ENCODE measurements at places on chromosomes 13 and 19.

DNA sequence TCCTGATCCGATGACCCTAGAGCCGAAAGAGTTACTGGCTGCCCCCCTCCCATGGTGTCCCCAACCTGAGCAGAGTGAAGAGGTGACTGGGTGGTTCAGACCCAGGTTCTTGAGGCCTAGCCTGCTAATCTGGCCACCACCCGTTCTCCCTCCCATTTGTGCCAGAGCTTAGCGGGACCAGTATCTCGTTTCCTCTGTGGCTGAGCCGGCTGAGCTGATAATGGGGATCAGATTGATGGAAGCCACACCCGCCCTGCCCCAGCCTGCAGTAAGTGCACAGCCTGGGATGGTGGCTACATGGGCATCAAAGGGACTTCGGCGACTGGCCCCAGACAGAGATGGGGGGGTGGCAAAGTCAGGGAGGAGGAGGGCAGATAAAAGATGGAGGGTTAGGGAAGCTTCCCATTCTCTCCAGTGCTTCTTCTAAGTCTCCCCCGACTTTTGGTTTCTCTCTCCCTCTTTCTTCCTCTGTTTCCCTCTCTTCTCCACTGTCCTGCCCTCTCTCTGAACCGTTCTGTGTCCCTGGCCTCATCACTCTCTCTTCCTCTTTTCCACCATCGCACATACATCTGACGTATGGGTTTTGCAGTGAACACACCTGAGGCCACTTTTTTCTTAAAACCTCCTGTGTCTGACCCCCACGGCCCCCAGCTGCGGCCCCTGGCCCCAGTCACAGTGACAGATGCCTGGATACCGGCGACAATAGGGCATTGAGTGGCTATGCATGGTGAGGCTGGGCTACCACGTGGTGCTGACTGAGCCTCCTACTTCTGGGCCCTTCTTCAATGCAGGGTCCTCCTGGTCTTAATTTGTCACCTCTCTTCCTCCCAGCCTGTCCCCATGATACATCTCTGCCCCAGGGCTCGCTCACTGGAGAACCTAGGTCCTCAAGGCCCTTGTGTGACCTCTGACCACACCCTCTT lies 2.4 kb downstream of the ELAVL3 start:
- DNase-seq: no peak

DNA sequence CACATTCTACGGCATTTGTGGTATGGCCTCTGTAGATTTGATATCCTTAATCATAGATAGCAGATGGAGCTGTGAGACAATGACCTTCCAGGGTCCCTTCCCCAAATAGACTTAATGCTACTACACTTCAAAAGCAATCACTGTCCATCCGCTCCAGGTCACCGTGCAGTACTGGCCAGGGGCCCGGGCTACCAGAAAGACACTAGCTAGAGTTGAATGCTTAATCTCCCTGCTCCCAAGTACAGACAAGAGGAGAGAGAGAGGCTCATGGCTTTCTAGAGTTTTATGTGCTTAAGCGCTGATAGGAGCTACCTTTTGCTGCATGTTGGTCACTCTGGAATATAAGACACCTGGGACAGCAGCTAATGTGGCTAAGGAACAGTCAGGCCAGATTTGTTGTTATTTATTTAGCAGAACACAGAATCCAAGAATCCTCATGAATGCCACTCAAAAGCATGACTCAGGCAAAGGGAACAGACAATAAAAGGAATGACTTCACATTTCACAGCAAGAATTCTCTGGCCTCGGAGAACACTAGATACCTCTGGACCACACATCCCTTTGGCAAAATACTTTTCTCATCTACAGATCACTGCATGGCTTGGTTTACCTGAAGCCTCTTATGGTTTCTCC lies 165.0 kb downstream of the LACC1 start:
- DNase-seq: no peak

- DNase-seq: no peak
Observed at GRCh38 chr13:38365661-38366060, 16.0 kb downstream of the UFM1 start.

DNA sequence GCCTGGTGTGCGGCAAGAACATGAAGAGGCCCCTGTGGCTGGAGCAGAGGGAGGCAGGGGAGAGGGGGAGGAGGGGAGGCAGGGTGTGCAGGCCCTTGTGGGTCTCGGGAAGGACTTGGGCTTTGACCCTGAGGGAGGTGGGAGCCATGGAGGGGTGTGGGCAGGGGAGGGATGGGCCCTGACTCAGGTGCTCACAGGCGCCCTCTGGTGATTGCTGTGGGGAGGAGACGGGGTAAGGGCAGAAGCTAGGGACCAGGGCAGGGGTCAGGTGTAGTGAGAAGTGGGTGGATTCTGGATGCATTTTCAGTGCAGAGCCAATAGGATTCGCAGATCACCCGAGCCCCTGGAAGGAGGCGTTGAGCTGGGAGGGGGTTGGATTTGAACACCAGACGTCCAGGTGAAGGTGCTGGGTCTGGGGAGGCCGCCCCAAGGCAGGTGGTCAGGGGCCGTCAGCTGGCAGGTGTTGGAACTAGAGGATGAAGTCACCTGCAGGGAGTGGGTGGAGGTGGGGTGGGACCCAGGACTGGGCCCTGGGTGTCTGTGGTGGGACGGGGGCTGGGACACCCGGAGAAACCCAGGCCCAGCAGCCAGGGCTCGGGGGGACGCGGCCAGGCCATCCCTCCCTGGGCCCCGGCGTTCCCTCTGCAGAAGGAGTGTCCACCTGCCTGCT lies 185.4 kb downstream of the KDM4B start:
- no peak for DNase-seq

DNA sequence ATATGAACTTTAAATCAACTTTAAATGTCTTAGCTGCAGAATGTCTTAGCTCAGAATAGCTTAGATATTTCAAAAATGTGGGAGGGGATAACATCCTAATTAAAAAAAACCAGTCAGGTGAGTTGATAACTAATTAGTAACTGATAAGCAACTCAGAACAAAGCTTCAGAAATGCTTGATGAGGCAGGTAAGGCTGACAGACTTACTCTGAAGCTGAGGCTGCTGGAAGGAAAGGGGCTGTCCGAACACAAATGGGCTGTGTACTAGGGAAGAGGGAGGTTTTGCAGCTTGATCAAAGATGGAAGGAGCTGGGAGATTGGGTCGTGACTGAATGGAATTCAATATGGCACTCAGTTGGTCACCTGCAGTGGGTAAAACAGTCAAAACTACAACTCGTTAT lies 91.2 kb upstream of the FBXL3 start:
- no peak for DNase-seq

- DNase-seq: no peak
Observed at GRCh38 chr13:44853641-44854040, 135.6 kb downstream of the NUFIP1 start.

DNA sequence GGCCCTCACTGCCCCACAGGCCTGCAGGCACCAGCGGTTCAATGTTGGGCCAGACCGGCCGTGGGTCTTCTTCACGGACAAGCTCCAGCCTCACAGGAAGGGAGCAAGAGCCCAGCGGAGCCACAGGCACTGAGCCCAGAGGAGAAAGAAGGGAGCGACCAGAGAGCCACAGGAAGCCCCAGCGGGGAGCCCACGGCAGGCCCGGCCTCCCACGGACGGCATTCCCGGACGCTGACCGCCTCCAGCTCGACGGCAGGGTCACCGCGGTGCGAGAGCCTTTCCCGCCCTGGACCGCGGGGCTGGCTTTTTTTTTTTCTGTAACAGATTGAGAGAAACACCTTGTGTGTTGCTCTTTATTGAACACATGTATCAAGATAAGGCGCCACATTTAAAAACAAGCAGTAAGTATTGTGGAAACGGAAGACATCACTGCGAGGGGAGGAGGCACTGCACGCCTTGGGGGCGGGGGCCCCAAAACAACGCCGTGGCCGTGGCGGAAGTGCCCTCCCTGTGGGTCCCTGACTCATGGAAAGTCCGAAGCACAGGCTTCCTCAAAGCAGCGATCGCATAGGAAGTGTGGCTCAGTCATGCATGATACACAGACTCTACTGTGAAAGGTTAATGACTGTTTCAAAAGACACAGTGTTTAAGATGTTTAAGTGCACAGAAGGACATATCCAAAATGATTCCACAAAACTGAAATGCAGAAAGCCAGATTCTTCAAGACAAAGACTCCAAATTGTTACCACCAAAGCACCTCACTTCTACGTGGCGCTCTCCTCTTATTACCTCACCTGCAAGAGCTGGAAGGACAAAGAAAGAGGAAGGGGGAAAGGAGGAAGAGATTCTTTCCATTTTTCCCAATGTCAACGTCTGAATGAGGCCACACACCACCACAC lies 3.5 kb downstream of the RASA3 start:
- peak; percentile 91 for DNase-seq

- DNase-seq: peak; percentile 100
Observed at GRCh38 chr19:55653651-55654322, 1.0 kb upstream of the U2AF2 start.

GRCh38 chr19:13181747-13182388 lies 31.7 kb downstream of the IER2 start:
- peak; percentile 50 for DNase-seq

Data from CD4-positive, alpha-beta T cell treated with Interleukin-15 for 1 hour (primary cell).